ENCODE measurements at places on chromosomes 1 and 21.

DNA sequence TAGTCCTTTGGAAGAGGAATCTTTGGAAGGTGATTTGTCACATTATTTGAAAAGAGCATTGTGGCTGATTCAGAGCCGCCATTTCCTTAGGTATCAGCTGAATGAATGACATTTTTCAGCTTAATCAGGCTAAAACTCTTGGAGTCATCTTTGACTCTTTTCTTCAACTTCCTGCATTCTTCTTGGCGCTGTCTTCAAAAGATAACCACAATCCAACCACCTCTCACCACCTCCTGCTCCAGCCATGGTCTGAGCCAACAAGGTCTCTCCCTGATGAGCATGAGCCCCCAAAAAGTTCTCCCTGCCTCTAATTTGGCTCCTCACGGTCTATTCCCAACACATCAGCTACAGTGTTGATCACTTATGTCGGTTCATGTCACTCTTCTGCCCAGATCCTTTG, 297.6 kb upstream of the RUNX1 start:
- no peak for DNase-seq

- DNase-seq: no peak
Observed at GRCh38 chr1:169745015-169745861, 11.4 kb upstream of the SELE start.

DNA sequence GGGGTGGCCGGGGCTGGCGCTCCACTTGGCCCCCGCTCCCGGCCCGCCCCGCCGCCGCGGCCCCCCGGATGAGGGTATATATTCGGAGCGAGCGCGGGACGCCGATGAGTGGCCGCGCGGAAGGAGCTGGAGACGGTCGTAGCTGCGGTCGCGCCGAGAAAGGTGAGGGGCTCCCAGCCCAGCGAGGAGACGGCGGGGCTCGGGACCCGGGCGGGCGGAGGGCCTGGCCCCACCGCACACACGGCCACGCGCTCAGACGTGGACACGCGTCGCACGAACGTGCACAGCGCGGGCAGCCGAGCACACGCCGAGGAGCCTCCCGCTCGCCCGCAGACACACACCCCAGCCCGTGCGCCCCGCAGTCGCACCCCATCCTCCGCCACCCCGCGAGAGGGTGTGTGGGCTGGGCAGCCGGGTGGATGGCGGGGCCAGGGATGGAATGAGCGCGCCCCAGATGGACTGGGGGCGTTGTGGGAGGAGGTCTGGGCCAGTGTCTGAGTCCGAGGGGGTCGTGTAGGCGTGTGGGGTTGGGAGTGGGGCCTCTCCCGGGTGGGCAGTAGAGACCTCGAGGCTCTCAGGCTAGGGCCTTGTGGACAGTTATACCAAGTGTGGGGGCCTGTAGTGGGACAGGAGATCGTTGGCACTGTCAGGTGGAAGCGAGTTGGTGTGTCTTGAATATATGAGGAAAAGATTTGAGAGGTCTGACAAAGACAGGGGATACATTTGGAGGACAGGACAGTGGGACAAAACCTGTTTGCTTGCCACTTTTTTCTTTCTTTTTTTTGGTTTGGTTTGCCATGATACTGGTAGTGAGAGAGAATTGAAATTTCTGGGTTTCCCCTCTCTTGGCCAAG, at the start of gene UAP1:
TSS of gene UAP1 (plus strand) at position 107 of the 854 bp plus-strand sequence. CDS start 4,347 bp downstream, outside the sequence.
- DNase-seq: no peak

DNA sequence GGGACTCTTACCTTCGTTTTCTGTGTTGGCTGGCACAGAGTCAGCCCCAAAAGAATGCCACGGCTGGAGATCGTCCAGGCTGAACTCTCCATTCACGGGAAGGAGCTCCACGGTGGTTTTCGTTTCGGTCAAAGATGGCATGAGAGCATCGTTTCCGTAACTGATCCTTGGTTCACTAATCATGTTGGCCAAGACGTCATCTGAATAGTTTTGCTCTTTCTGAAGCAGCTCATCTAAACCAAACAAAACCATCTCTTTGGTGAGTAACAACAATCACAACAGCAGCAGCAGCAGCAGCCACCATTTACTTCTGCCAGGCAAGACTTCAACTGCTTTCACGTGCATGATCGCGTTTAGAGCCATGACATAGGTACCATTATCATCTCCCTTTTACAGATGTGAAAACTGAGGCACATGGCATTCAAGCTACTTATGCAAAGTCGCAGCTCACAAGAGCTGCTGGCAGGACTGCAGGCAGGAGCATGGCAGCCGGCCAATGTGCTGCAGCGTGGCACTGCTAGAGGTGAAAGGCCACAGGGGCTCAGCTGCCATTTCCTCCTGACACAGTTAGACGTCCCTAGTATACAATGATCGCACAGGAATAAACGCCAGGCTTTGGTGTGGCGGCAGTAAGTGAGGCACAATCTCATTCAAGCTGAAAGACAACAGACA, 177.1 kb downstream of the GABPA start:
- no peak for DNase-seq

DNA sequence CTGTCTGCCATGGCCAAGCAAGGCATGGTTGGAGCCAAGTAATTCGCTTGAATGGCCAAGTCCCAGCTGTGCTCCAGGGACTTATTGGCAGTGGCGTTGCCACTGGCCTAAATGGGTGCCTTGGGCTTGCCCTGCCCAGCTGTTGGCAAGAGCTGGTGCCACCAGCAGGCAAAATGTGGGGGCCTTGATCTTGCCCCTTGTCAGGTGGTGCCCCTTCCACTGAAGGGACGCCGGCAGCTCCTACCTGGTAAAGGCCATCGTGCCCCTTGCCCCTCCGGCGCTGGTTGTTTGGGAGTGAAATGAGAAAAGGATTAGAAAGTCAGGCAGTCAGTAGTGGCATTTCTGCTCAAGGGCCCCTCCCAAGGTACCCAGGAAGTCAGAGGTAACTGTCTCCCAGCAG, 85.5 kb downstream of the CD247 start:
- no peak for DNase-seq

DNA sequence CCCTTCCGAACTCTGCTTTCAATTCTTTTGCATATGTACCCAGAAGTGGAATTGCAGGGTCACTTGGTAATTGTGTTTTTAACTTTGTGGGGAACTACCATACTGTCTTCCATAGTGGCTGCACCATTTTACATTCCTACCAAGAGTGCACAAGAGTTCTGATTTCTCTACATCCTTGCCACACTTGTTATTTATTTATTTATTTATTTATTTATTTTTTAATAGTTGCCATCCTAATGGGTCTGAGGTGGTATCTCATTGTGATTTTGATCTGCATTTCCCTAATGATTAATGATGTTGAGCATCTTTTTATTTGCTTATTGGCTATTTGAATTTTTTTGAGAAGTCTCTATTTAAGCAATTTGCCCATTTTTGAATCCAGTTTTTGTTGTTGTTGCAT, 422.4 kb downstream of the PTPRU start:
- DNase-seq: no peak

All from activated T-cell treated with anti-CD3 and anti-CD28 coated beads for 1 hour (primary cell).